ENCODE measurements at places on chromosomes 4 and X.

GRCh38 chr4:95409127-95409526, 139.6 kb downstream of the UNC5C start:
- no peak for DNase-seq

GRCh38 chrX:150574559-150575418, 6.4 kb downstream of the MTM1 start:
- DNase-seq = peak; percentile 6

- DNase-seq = no peak
Observed at GRCh38 chrX:150184491-150184890, 178.6 kb upstream of the MAMLD1 start.

- no peak for DNase-seq
Observed at GRCh38 chr4:26820346-26820745, 40.3 kb upstream of the STIM2 start.

DNA sequence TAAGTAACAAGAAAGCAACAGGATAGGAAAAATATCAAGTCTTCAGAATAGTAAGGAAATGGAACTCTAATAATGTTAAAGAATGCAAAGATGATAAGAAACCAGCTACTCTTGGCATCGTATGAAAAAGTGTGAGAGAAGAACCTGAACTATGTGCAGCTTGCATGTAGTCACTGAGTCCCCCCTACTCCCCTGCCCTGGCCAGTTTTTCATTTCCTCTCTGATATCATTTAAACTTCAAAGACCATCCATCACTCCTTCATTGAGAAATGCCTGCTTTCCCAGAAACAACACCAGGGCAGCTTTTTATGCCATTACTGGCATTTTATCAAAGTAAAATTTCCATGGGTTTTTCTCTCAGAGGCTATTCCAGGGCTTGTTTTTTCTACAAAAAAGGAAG, 28.1 kb downstream of the INPP4B start:
- no peak for DNase-seq

- DNase-seq = no peak
Observed at GRCh38 chr4:113449410-113449974, 312.0 kb downstream of the CAMK2D start.

GRCh38 chrX:16089086-16089485, 34.3 kb upstream of the GRPR start:
- DNase-seq = no peak

- DNase-seq = no peak
Observed at GRCh38 chr4:1193206-1194009, 21.0 kb upstream of the SPON2 start.

DNA sequence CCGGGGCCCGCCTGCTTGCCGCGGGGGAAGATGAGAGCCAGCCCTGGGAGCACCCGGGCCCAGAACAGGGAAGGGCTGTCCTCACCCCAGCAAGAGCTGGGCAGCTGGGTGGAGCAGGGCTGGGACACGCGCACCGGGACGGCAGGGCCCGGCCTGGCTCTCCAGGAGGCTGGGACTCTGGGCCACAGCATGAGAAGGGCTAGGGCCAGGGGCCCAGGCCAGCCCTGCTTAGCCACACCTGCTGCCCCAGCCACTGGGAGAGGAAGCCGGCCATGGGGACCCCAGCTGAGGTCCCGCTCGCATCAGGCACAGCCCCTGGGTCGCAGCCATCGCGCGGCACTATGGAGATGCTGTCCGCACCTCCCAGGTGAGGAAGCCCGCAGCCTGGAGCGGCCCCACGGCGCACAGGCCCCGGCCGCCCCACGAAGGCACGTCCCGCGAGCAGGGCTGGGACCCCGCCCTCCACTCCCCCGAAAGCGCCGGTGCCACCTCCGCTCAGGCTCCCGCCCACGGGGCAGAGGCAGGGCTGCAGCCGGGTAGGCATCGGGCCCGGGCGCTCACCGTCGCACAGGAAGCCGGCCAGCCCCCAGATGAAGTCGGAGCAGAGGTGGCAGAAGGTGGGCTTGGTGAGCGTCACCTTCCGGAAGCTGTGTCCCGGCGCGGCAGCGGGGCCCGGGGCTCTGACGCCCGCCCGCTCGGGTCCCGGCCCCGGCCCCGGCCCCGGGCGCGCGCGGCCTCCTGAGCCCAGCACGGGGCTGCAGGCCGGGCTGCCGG, 531 bp downstream of the DGKQ start:
- DNase-seq = peak; percentile 46

- no peak for DNase-seq
Observed at GRCh38 chr4:113821856-113822255, 60.3 kb upstream of the CAMK2D start.

DNA sequence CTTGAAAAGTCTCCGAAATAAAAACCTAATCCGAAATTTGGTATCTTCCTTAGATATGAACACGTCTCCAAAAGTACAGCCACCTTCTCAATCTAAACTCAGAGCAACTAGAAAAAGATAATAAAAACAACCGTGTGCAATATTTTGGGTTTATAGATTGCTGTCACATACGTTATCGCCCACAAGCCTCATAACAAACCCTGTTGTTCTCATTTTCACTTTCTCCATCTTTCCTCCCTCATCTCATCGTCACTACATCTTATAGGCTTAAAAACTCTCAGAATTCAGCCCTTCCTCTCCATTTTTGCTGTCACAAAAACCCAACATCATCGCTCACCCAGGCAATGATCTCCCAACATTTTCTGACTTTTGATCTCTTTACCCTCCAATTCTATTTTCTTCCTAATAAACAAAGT, 448 bp upstream of the SCFD2 start:
- DNase-seq = no peak

DNA sequence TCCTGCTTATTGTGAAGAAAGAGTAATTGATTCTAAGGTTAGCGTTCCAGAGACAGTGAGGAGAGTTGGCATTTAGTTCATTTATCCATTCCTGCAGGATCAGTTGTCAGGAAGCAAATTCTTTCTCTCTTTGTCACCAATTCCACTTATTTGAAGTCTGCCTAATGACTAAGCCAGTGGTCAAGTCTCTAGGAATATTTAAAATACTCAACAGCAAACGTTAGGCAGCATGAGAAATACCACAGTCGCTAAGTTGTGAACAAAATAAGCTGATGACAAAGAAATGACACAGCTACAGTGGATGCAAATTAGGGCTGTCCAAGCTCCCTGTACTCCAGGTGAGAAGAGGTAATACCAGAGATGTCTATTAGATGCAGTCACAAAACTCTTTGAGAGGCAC, 6.6 kb upstream of the MAGEB17 start:
- no peak for DNase-seq

- DNase-seq = peak; percentile 64
Observed at GRCh38 chr4:54233277-54233696, 4.2 kb downstream of the PDGFRA start.

- no peak for DNase-seq
Observed at GRCh38 chr4:2073808-2074481, 14.8 kb downstream of the NAT8L start.

- no peak for DNase-seq
Observed at GRCh38 chr4:52661966-52662690, 3.0 kb upstream of the USP46 start.

DNA sequence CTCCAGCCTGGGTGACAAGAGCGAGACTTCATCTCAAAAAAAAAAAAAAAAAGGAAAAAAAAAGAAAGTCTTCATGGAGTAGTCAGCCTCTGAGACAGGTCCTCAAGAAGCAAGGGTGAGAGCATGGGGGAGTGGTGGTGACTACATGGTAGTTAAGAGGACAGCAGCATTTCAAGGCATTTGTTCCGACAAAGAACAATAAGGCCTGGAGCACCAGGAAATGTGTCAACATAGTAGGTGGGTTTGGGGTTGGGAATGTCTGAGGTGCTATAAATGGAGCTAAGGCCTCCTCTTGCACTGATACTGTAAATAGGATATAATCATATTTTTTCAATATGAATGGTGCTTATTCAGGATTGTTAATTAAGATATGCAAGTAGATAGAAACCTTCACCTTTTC, 34.4 kb downstream of the GPR82 start:
- no peak for DNase-seq

GRCh38 chrX:73289039-73289438, 74.4 kb upstream of the NAP1L2 start:
- DNase-seq = no peak
